ENCODE measurements at places on chromosomes 2 and 18. TPM values are rescaled to one million over a fixed set of nuclear protein-coding genes. Genes with fewer than 3 reads are reported as not detected.

GRCh38 chr18:48848641-48849143 lies 102.1 kb downstream of the SMAD7 start:
- DNase-seq, result peak; percentile 64

- DNase-seq, result no peak
Observed at GRCh38 chr18:50044402-50044801, 150.5 kb downstream of the MYO5B start.

DNA sequence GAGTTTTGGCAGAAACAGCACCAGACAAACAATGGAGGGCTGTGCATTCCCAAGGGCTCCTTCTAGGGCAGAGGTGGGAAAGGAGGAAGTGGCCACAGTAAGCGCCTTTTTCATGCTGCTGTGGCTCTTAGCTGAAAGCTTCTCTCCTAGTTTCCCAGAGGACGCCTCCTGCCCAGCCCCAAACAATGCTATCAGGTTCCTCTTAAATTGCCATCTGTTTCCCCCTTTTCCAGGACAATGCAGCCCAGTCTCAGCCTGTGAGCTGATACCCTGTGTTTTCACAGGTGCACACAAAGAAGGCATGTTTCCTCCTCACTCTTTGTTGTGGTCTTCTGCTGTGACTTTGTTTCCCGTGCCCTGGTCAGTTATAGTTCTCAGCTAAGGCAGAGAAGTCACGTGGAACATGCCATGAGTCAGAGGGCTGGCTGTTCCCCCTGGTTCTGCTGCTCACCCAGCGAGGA lies 5.4 kb upstream of the FAM124B start:
- DNase-seq, result no peak

GRCh38 chr18:36127836-36128529 lies 1.2 kb downstream of the SLC39A6 start:
- peak; percentile 27 for DNase-seq

GRCh38 chr2:176399074-176399598 lies 129.9 kb downstream of the MTX2 start:
- no peak for DNase-seq

- peak; percentile 96 for DNase-seq
Observed at GRCh38 chr18:43893001-43893637, 615.8 kb upstream of the SYT4 start.

The OR6B2 gene
- total RNA-seq, result not detected

The CHST10 gene
- 11.0 TPM for total RNA-seq

The STARD6 gene
- not detected for total RNA-seq

The REG1A gene
- total RNA-seq, result not detected

The SOWAHC gene
- total RNA-seq, result 9.3 TPM

The PFN4 gene
- 1.7 TPM for total RNA-seq

Measured in fibroblast of the aortic adventitia (primary cell).